ENCODE measurements at places on chromosomes 1 and 21. TPM values are rescaled to one million over a fixed set of nuclear protein-coding genes. Genes with fewer than 3 reads are reported as not detected.

DNA sequence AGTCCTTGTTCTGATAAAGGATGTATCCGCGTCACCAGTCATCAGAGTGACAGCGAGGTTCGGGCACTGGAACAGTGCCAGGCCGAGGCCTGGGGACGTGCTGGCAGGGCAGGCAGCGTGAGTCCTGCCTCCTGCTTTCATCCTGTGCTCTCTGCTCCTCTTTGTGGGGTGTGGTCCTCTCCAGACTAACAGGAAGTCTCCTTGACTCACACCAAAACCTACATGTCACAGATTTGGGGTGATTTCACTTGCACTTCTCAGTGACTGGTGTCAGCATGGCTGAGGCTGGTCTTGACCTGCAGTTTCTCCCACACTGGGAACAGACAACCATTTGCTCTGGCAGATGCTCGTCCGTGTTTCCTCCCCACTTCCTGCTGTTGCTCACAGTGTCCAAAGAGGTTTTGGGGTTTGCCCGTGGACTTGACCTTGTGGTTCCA is 8.8 kb upstream of the NLRP3 start:
- no peak for DNase-seq

GRCh38 chr1:29474274-29475244 is 238.2 kb downstream of the PTPRU start:
- DNase-seq, result no peak

DNA sequence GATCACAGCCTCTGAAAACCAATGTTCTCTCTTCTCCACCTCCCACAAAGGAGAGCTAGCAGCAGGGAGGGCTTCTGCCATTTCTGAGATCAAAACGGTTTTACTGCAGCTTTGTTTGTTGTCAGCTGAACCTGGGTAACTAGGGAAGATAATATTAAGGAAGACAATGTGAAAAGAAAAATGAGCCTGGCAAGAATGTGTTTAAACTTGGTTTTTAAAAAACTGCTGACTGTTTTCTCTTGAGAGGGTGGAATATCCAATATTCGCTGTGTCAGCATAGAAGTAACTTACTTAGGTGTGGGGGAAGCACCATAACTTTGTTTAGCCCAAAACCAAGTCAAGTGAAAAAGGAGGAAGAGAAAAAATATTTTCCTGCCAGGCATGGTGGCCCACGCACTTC is 35.8 kb upstream of the TDRD10 start:
- no peak for DNase-seq

The SPRR2A gene
- total RNA-seq, result 3.1 TPM

The SH2D1B gene
- 0.62 TPM for total RNA-seq

DNA sequence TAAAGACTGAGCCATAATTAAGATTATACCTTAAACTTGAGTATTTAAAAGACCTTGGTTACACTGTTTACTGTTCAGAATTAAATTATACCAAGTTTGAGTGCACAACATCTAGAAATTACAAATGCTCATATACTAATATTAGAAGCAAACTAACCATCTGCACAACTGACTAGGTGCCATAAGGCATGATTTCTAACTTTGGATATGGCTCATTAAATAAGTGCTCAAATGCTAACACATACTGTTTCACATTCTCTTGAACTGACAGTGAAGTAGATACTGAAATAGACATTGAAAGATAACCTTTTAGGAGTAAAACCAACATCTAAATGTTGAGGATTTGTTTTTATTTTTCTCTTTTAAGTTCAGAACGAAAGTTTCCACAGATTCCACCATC is 74.1 kb downstream of the PRKAA2 start:
- no peak for DNase-seq

DNA sequence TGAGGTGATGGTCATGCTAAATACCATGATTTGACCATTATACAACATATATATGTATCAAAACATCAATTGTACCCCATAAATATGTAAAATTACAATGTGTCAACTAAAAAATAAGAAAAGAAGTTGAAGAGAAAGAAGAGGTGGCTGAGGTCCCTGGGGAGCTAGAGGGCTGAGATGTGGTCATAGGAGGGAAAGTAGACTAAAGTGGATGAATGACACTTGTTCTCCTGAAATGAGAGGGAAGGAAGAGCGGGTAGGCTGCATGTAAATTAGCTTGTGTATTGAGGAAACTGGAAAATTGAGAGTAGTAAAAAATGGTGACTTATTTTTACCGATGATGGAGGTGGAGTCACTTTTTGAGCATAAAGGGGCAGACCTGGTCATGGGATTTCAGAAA is 117.0 kb downstream of the ST6GALNAC3 start:
- DNase-seq, result no peak

DNA sequence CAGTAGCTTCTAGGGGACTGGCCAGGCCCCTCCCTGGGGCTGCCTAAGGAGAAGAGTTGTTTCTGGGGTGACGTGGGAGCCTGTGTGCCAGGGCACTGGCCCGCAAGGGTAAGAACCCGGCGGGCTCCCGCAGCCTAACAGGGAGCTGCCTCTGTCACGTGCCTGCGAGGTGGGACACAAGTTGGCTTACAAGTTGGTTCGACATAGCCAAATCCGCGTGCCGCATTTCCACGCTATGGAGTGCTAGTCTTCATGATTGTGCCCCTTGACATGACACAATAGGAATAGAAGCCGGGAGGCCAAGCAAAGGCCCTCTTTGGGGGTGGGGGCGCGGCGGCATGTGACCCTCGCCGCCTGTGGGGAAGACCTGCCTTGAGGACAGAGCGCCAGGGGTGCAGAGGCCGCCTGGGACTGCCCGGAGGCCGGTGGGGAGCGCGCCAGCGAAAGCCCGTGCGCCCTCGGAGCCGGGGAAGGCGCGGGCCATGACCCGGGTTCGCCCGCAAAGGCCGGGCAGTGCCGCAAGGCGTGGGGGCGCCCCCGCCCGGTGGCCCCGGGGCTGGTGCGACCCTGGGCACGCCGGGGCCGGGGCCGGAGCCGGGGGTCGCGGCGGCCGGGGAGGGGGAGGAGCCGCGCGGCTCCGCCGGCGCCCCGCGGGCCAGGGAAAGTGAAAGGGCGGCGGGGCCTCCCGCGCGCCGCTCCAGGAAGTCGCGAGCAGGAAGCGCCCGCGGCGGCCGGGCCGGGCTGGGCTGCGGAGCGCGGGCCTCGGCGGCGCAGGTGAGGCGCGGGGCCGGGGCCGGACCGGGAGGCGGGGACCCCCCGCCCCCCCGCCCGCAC is at the start of gene SLC37A1:
SLC37A1 (plus strand) TSS at position 702 of the 834 bp plus-strand sequence. CDS start 4,603 bp downstream, outside the sequence.
- no peak for DNase-seq

The AIM2 gene
- total RNA-seq, result not detected

GRCh38 chr21:14797543-14797942 is 251.4 kb upstream of the SAMSN1 start:
- no peak for DNase-seq

DNA sequence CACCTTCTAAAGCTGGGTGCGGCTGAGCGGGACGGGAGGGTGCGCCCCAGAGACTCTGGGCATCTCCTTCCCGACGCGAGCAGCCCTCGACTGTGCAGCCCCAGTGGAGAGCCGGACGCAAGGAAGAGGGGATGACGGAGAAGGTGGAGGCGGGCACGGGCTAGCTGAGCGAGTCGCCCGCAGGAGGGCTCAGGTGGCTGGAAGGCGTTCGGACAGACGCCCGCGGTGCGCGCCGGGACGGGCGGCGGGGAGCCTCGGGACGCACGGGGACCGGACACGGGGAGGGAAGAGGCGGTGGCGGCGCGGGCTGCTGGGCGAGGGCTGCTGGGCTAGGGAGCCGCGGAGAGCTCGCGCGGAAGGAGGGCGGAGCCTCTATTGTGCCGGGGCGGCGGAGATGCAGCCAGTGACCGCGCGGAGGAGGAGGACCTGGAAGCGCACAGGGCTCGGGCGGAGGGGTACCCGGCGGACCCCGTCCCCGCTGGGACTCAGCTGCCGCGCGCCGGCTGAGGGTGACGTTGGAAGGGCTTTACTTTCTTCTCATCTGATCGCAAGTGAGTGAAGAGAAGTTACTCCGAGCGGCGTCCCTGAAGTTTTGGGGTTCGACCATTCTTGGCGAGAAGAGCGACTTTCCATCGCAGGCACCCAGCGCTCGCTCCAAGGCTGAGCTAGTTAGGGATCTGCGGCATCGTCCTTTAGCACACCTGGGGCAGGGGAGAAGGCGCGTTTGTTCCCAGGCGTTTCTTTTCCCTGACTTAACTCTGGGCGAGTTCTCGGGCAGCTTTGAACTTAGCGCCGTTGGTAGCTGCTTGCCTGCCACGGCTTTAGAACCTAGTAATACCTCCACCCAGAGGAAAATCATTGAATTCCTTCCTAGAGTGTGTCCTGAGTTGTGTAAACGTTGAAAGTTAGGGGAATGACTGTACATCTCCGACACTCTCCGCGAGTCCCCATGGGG is at the start of gene OLFML2B:
OLFML2B (minus strand) TSS at position 323 of the 955 bp plus-strand sequence. CDS start 439 bp downstream, outside the sequence.
- peak; percentile 80 for DNase-seq

- DNase-seq, result peak; percentile 4
Measured at GRCh38 chr1:193462629-193463320, 276.4 kb upstream of the B3GALT2 start.

DNA sequence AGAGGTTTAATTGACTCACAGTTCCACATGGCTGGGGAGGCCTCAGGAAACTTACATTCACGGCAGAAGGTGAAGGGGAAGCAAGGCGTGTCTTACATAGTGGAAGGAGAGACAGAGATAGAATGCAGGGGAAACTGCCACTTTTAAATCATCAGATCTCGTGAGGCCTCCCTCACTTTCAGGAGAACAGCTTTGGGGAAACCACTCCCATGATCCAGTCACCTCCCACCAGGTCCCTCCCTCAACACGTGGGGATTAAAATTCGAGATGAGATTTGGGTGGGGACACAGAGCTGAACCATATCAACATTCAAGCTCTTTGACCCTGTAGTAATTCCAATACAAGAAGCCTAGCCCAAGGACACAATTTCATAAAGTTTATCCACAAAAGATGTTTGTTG is 13.7 kb downstream of the PIGP start:
- DNase-seq, result no peak

GRCh38 chr1:77398152-77398551 is 116.3 kb downstream of the AK5 start:
- DNase-seq, result peak; percentile 25

The ADAM30 gene
- not detected for total RNA-seq

DNA sequence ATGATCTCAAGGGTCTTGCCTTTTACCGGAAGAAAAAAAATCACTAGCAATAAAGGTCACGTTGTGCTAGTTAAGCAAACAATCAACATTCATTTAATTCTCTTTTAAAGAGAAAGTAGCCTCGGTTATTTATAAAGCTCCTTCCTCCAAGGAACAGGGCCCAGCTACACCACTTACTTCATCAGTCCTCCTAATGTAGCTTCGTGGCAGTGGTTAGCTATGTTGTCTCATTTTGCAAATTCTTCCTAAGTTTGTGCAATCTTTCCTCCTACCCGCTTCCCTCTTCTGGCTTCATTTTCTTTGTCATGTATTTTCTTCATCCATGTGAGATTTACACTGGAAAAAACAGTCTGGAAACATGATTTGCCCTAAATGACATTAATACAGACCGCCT is 554.2 kb downstream of the NUF2 start:
- peak; percentile 43 for DNase-seq

DNA sequence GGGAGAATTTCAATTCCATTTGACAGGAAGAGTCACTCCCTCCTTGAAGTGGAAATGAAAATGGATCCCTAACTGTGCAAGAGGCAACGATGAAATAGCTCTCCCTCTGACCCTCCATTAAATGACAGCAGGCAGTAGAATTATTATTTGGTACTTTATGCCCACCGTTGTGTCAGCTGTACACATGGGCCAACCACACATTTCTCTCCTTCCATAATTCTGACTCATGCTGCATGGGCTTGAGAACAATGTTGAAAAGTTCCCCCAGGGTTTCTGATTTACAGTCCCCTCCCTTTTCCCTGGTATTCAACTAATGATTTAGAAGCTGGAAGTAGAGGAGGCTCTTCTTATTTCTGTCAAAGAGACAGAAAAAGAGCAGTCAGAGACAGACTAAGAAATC is 103.5 kb downstream of the RGS7 start:
- no peak for DNase-seq

DNA sequence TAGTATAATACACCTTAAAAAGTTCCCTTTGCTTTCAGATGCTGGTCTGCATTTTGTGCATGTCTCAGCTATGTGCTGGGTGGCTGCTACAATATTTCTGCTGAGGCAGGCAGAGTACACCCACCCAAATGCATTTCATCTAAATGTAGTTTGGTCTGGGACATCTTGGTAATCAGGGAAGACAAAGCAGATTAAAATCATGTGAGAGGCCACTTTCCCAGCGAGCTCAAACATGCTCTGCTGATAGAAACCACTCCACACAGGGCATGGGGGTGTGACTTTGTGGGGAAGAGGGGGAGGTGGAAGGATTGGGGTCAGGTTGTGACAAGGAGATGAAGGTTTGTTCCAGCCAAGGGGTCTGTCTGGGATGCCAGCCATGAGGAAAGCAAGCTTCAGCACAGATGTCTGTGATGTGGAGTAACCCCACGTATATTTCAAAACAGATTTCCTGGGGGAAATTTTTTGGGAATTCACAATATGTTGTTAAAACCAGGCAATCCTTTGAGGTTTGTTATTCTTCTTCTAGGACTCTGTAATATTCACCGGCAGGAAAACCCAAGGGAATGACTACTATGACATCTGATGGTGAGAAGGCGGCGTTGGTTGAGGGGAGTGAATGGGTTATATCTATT is 255.1 kb upstream of the FGGY start:
- no peak for DNase-seq

DNA sequence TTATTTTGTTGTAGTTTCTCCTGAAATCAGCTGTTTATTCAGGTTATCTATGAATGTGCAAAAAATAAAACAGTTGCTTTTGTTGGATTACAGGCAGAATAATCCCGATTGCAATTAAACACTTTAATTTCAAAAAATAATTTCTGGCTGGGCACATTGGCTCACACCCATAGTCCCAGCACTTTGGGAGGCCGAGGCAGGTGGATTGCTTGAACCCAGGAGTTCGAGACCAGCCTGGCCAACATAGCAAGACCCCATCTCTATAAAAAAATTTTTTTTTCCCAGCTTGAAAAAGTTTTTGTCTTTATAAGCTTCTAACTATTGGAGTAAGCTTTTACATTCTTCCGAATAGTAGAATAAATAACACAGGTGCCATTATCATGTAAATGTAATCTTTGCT is 15.3 kb downstream of the RCAN3 start:
- DNase-seq, result no peak
